ENCODE measurements at places on chromosomes 3 and 15.

DNA sequence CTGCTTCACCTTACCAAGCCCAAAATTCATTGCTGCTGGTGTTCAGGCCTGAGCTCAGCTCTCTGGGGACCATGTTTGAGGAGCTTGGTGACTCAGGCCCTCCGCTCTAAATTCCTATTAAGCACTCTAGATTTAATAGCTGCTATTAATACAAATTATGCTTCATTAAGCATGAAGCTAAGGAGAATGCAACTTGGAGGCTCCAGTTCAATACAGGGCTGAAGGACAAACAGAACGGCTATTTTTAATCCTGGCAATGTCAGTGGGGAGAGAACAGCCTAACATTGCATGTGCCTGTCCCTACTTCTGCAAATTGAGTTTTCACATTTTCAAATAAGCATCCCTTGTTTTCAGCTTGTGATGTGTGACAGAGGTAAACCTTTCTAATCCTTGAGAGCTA is 80.1 kb upstream of the TRIM42 start:
- DNase-seq, result no peak

GRCh38 chr15:58513008-58513407 is 81.2 kb downstream of the LIPC start:
- no peak for DNase-seq

- DNase-seq, result no peak
Measured at GRCh38 chr3:52506266-52506966, 11.3 kb downstream of the STAB1 start.

- no peak for DNase-seq
Measured at GRCh38 chr3:299590-300301, 103.2 kb downstream of the CHL1 start.

- DNase-seq, result no peak
Measured at GRCh38 chr15:92886815-92887214, 13.3 kb upstream of the CHD2 start.

DNA sequence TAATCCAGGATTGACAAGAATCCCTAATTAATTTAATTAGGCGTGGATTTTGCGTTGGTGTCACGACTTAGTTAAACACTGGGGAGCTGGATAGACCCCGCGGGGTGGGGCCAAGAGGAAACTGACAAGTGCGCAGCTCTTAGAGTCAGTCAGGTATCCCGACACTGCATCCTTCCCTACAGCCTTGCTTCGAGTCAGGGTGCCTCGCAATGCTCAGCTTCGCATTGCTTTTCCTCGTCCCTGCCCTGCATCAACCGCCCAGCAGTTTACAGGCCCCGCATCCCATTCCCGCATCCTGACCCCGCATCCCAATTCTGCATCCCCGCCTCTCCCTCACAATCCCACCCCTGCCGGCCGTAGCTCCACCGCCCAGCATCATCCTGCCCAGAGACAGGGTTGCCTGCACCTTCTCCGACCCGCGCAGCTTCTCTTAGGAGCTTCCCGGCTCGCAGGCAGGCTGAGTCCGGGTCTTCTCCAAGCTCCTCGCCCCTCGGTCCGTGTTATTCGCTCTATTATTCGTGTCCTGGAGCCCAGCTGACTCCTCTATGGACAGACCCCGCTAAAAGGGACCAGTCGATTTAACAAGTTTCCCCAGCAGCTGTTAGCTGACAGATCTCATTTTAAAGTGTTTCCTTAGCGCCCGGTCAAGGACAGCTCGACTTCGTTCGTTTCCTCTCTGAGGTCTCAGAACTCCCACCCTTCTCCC is 699 bp upstream of the SHOX2 start:
- DNase-seq, result no peak

DNA sequence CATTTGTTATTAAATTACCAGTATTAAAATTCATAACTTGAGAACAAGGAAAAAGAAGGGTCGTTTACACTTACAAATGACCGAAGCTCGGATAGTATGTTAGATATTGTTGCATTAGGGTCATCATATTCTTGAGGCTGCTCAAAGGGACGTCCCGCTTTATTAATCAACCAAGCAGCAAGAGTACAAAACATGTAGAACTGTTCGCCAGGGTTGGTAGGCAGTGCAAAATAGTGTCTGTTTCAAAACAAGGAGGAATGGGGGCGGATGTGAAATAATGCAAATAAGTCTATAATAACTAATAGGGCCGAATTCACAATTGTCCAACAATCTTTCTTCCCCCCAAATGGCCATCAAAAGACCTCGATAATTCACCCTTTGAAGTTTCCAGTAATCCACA is 2.9 kb downstream of the IFT57 start:
- no peak for DNase-seq

GRCh38 chr15:60720493-60721256 is 241.7 kb upstream of the ICE2 start:
- peak; percentile 11 for DNase-seq

DNA sequence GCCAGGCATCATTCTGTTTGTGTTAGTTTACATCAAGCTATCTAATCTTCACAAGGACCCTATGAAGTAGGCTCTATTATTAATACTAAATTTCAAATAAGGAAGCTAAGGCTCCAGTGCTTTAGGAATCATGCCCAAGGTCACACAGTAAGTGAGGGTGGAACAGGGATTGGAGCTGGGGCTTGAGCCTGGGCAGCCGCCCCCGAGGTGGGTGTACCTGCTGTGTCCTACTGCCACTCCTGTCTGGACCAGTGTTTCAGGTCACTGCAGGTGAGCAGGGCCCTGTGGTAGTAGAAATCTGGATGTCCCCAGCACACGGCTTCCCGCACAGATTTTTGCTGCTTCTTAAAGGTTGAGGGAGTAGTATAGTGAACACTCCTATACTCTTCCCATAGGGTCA is 6.5 kb downstream of the KLF13 start:
- DNase-seq, result no peak

- DNase-seq, result no peak
Measured at GRCh38 chr3:45127130-45127822, 18.9 kb downstream of the CDCP1 start.

DNA sequence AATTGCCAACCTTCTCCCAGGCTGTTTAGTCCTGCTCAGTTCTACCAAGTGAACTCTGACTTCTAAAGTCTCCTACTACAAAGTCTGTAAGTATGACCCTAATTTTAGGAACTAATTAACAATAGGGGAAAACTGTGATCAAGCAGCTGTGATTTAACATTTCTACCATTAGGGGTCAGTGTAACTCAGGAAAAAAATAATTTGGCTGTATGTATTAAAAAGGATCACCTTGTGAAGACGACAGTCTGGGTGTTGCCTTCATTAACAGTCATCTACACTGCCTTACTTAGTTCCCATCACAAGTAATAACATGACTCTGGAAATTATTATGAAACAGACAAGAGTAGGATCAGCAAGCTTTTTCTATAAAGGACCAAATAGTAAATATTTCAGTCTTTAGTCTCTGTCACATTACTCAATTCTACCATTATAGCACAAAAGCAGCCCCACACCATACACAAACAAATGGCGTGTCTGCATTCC is 4.2 kb upstream of the NPHP3 start:
- DNase-seq, result no peak

DNA sequence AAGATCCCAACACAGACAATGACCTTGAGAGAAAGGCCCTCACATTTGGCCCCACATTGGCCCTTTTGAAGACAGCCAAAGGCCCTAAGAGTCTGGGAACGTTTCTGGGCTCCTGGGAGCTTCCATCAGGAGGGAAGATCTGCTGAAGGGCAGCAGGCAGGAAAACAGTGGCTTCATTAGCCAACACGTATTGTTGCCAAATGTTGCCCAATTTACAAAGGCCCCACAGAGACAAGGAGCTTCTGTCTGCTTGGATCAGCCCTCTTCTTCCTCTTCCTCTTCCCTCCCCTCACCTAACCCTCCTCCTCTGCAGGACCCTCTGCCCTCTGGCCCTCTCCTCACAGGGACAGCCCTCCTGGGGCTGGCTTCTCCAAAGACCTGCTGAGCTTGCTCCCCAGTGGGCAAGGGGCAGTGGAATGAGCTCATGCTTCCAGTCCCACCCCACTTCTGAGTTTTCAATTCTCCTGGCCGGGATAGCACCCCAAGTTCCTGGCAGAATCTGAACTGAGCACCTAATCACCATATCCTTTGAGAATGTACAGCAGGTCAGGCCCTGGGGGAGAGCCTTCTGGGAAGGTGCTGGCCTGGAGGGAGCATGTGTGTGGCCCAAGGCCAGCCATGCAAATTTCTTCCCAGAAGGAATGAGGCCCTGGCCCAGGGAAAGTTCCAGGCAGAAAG is 5.1 kb upstream of the LTF start:
- no peak for DNase-seq

- no peak for DNase-seq
Measured at GRCh38 chr15:42737529-42738328, 801 bp upstream of the CDAN1 start.

DNA sequence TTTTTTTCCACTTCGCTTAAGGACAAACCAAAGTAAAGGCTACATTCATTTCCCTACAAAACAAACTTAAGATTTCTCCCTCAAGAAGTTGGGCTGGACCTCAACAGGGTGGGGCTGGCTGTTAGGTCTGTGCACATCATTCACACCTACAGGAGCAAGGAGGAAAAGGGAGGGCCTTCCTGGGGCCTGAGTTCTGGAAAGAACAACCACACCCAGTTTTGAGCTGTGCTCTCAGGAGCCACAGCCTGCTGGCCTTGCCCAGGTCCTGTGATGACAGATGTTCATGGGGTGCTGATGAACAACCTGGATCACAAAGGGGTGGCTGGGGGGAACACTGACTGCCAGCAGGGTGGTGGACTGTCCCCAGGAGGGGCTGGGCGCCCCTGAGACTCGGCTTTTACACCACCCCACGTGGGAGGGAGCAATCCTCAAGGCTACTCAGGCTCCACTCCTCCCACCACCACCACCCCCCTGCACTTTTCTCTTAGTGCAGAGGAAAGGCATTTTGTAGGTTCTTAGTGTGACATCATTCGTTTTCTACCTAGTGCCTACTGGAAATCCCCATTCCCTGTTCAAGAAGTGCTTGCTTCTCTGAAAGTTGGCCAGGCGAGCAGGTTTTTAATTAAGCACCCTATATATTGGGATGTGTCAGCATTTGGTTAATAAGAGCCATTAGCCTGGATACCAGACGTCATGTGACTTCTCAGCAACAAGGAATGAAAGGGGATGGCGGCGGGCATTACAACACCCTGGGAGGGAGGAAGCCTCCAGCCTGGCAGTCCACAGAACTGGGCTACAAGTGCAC is 35.7 kb downstream of the CCNB2 start:
- DNase-seq, result no peak

DNA sequence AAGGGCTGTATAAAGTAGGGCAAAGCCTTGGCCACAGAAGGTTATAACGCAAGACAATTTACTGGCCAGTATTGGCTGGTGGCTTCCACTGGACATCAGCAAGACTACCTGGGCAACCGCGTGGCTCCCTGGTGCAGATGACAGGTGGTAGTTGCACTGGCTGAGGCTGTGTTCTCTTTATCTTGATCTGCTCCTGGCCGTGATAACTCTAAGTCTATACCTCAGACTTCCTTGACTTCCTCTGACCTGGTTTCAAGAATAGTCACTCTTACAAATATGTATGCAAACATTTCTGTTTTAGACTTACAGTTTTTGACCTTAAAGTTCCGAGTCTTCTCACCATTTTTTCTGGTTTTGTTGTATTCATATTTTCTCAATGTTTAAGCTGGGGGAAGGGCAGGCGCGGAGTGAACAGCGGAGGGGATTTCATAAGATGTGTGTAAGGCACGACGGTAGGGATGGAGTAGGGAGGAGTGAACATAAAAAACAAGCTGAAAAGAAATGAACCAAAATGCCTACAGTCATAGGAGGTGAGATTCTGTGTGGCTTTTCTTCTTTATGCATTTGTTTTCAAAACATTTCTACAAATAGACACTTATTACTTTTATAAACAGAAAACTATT is 15.2 kb upstream of the TMEM212 start:
- no peak for DNase-seq

DNA sequence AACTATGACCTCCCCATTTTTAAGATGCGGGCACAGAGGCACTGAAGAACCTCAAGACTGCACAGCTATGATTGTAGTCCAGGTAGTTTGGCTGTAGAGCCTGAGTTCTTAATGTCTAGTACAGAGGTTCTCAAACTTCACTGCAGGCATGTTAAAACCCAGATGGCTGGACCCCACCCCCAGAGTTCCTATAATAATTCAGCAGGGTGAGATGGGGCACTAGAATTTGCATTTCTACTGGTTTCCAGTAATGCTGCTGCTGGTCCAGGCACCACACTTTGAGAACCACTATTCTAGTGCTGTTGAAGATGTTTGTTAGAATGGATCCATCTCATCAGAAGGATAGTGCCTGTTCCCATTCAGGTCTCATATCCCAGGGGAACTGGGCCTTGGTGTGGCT is 274.9 kb downstream of the ABHD5 start:
- no peak for DNase-seq

- DNase-seq, result no peak
Measured at GRCh38 chr15:63372018-63372705, 9.5 kb downstream of the CA12 start.

GRCh38 chr3:12816521-12817342 is 20.3 kb downstream of the CAND2 start:
- no peak for DNase-seq

GRCh38 chr3:26208201-26208600 is 414.4 kb upstream of the LRRC3B start:
- no peak for DNase-seq

DNA sequence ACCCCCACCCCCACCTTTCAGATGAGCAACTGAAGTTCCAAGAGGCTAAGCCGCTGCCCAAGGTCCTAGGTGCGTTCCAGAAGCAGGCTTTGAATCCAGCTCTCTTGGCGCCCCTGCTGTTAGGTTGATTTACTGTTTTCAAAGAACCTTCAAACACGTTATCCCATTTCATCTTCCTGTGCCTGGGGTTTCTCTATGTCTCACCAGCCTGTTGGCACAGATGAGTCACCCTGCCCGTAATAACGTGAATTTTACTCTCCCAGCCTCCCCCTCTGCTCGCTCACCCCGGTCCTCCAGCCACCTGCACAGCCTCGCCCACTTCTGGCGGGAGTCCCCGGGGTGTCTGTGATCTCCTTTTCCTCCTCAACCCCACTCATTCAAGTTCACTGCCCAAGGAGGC is 13.0 kb upstream of the TSEN2 start:
- DNase-seq, result no peak

DNA sequence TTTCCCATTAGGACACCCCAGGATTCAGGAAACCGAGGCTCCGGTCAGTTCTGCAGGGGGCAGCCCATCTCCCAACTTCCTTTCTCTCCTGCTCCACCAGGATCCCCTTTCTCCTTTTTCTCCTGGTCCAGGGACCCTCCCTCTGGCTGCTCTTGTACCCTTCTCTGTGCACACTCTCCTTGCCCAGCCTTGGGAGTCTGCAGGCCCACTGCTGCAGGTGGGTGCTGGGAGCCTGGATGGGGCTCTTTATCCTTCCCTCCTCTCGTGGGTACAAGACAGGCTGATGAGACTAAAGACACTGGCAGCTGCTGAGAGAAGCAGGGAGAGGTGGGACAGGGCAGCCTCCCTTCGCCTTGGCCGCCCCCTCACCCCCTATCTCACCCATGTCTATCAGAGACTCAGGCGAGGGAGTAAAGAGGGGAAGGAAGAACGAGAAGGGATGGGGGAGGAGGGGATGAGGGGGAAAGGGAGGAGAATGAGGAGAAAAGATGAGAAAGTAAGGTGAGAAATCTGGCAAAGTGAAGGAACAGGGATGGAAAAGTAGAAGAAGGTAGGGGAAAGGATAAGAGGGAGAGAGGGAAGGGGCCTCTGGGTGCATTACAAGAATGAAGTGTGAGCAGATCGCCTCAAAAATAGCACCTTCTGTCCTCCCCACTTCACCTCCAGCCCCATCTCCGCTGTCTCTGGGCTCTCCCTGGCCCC is 45.2 kb downstream of the ITGA11 start:
- no peak for DNase-seq
